ENCODE measurements at places on chromosomes 2 and 18.

DNA sequence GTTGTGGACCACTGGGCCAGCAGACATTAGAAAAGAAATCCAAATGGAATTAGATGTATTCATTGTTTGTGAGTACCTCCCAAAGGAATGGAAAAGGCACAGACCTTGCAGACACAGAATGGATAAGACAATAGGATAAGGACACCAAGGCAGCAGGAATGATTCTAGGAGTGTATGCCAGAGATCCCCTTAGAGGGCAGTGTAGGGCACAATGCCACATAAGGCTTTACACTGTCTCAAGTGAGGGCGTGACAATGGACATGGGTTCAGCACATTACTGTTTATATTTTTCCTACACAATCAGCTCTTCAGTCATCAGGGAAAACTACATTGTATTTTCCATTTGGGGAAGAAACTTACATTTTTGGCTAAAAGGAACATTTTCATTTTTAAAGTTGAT, 250.9 kb downstream of the PTH2R start:
- DNase-seq, result no peak

DNA sequence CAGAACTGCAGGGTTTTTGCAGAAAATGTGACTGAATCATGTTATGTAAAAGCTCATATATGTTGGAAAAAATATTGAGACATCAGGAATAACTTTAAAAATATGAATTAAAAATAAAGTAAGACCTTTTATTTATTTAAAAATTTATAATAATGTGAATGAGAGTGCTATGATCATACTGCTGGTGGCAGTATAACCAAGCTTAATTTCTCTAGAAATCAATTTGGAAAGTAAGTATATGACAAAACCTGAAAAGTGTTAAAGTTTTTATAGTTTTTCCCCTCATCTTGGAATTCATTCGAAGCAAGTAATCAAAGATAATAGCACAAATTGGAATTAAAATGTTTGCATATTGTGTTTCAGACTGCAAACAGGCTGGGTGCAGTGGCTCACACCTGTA, 7.5 kb downstream of the SLC39A10 start:
- DNase-seq, result no peak

GRCh38 chr2:85428343-85428881, 9.9 kb downstream of the SH2D6 start:
- DNase-seq, result no peak

DNA sequence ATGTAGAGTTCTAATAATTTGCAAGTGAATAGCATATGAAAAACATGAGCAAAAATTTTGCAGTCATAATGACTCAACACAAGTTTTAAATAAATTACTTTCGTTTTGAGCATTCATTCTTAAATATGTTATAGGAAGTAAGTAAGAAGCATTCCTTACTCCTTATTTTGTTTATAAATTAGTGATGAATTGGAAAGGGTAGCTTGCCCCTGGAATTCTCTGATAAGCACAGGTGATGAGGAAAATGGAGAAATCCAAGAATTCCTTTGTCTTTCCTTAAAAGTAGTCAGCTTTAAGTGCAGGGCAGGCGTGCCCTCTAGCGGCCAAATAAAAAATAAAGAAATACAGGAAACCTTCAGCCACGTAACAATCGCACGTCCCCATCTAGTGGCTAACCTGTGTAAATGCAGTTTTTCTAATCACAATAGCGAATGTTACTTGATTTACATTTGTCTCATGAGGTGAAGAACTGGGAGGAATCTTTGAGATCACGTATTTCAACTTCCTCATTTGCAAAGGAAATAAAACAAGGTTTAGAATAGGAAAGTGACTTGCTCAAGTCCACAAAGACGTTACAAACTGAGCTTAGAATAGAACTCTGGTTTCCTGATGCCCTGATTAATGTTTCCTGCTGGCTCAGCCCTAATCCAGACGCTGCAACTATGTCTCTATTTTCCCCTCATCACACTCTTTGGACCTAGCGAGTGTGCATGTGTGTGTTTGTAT, 47.2 kb upstream of the ZNG1B start:
- DNase-seq, result no peak

- no peak for DNase-seq
Measured at GRCh38 chr2:27954771-27955383, 64.3 kb downstream of the BABAM2 start.

DNA sequence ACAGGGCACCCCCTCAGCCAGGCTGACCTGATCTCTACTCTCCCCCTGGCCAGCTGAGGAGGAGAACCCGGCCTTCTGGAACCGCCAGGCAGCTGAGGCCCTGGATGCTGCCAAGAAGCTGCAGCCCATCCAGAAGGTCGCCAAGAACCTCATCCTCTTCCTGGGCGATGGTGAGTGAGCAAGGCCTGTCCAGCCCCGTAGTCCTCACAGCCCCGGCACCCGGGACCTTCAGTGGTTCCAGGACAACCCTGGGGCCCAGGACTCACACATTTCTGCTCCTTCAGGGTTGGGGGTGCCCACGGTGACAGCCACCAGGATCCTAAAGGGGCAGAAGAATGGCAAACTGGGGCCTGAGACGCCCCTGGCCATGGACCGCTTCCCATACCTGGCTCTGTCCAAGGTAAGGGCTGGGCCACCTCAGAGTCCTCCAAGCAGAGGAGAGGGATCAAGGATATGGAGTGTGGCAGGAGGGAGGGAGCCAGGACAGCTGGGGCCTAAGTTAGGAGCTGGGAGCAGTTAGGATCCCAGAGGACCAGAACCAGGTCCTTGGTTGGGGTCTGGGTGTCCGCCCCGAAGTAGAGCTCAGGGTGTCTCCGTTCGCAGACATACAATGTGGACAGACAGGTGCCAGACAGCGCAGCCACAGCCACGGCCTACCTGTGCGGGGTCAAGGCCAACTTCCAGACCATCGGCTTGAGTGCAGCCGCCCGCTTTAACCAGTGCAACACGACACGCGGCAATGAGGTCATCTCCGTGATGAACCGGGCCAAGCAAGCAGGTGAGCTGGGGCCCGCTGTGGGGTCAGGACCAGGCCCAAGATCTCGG, 555 bp downstream of the ALPI start:
- no peak for DNase-seq

- no peak for DNase-seq
Measured at GRCh38 chr2:175926272-175926671, 75.8 kb downstream of the LNPK start.

- DNase-seq, result no peak
Measured at GRCh38 chr2:8662239-8662879, 19.5 kb upstream of the ID2 start.

- no peak for DNase-seq
Measured at GRCh38 chr2:201939453-201939941, 94.2 kb upstream of the FZD7 start.

GRCh38 chr2:75079575-75079974, 119.7 kb downstream of the TACR1 start:
- DNase-seq, result no peak

DNA sequence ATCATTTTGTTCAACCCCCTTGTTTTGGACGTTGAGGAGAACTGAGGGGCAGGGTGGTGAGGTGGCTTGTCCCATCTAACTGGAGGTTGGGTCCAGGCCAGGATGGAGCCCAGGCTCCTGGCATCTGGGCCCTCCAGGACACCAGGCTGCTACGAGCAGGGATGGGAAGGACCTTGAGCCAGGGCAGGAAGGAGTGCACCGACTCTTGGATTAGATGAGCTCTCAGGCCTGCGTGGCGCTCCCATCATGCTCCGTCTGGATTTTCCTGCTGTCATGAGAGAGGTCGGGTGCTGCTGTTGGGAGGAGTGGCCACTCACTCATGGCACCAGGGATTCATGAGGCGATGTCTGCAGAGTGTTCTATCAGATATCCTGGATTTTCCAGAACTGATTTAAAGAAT, 18.3 kb upstream of the ALLC start:
- DNase-seq, result no peak

- DNase-seq, result no peak
Measured at GRCh38 chr18:22974001-22974400, 40.9 kb downstream of the RBBP8 start.

- no peak for DNase-seq
Measured at GRCh38 chr2:204967199-204967960, 422.1 kb downstream of the PARD3B start.

- no peak for DNase-seq
Measured at GRCh38 chr2:69227716-69228115, 159.3 kb downstream of the GFPT1 start.

DNA sequence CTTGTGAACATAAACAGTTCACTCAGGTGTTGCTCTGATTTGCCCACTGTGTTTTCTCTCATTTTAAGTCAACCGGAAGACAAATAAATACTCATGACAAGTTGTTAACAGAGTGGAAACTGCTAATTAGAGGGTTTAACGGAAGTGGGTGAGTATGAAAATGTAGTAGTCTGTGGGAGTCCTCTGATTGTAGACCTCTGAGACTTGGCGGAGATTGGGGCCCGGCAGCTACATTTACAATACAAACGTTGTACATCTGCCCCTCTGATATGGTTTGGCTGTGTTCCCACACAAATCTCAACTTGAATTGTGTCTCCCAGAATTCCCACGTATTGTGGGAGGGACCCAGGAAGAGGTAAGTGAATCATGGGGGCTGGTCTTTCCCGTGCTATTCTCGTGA, 107.3 kb upstream of the FAM98A start:
- no peak for DNase-seq

DNA sequence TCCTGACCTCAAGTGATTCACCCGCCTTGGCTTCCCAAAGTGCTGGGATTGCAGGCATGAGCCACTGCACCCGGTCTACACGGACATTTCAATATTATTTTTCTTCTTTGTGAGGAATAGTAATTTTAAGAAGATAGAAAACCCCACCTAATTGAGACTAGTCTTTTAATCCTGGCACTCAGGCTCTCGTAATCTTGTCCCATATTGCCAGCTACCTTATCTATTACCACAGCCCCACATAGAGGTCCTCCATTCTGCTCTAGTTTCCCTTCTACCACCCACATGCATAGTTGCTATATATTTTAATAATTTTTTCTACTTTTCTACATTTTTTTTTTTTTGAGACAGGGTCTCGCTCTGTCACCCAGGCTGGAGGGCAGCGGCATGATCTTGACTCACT, 9.5 kb upstream of the USP14 start:
- no peak for DNase-seq

DNA sequence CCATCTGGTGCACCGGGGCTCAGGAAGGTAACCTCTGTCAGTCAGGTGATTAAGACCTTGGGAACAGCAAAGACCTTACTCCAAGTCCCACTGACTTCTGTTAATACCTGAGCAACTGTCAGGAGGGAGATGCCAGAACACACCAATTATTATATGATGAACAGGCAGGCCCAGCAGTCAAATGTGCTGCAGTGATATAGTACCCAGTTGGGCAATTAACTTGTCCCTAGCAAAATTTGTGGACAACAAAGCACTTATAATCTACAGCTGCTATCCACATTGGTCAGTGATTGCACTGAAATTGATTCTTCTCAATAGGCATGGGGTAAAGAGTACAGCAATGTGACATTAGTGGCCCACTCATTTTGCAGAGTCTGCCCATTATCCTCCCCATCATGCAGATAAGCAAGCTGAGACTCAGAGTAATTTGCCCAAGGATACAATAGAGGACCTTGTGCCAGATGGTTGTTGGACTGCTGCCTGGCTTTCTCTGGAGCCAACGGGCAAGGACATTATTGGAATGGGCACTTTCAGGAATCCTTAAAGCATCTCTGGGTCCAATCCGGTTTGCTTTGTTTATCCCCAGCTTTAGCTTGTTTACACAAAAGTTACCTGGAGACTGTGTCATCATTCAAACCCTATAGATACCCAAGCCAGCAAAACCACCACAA, 147.6 kb downstream of the CCBE1 start:
- no peak for DNase-seq

DNA sequence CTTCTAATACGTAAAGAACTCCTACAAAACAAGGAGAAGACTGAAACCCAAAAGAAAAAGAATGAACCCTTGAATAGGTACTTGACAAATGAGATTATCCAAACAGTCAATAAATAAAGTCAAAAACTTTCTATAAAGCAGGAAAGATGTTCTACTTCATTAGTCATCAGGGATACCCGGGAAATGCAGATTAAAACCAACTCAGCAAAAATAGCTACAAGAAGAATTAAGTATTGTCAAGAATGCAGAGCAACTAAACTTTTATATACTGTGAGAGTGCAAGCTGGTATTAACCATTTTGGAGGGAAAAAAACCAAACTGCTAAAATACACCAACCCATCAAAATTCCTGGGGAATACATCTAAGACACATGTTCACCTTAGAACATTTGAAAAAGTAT, 10.4 kb downstream of the TXNL1 start:
- no peak for DNase-seq

DNA sequence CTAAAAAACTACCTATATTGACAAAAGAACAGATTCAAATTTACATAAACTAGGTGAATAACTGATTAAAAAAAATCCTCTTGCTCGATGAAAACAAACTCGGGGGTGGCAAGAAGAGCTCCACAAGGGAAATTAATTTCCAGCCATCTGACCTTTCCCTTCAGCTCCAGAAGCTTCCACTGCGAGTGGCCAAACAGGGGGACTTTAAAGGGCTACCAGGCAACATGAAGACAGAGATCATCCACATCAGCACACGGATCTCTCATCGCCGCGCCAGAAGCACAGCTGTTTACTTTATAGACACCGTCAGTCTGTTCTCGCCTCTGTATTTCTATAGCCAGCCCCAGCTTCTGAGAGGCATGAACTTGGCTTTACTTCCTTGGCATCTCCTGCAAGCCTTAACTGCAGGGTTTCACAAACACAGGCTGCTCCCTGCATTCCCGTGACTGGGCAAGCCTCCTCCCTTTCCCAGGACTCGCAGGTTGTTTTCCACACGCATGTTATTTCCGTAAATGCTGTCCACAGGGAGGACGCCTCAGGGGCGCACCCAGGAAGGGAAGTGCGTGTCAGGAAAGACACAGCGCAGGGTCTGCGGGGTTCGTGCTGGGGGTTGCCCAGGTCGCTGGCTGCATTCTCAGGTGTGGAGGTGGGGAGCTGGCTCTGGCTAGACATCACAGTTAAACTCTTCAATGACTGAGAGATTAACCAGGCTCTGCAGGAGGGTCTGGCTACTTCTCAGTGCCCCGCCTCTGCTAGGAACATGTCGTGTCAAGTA, 85.0 kb downstream of the USP40 start:
- DNase-seq, result no peak

DNA sequence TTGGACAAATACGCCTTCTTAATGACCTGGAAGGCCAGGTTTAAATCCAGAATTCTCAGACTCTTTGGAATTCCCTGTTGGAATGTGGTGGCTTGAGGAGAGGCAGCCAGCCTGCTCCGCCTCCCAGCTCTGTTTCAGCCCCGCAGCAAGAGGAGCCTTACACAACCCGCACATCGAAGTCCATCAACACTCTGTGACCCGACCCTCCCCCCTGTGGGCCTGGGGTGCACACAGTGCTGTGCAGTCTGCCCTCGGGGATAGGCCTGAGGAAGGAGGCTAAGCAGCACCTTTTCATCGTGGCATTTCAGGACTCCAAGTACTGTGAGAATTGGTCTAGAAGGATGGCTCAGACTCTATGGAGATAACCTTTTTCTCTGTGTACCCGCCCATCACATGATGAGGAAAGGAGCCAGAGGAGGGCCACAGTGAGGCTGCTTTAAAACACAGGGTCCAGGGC, 73.7 kb downstream of the GREB1L start:
- DNase-seq, result no peak

DNA sequence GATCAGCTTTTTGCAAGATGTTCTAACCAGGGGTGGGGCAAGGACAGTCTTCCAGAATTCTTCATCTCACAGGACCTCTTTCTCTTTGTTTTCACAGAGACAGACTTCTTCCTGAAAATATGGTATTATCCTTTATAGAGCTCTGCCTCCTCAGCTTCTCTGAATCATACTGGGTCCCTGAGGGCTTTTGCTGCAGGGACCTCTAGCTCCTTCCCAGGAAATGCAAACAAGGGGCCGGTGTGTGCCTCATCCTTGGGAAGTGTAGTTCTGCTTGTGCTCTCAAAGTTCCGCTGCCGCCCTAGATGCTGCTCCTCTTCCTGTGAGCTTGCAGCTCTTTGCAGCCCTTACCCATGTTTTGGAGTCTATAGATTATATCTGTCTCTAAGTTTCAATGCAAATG, 99.5 kb upstream of the NPAS2 start:
- no peak for DNase-seq
